ENCODE measurements at places on chromosomes 6 and 20.

GRCh38 chr20:38894091-38894847 is 31.9 kb upstream of the FAM83D start:
- DNase-seq = no peak

GRCh38 chr6:125968493-125968892 is 11.9 kb downstream of the HINT3 start:
- no peak for DNase-seq

DNA sequence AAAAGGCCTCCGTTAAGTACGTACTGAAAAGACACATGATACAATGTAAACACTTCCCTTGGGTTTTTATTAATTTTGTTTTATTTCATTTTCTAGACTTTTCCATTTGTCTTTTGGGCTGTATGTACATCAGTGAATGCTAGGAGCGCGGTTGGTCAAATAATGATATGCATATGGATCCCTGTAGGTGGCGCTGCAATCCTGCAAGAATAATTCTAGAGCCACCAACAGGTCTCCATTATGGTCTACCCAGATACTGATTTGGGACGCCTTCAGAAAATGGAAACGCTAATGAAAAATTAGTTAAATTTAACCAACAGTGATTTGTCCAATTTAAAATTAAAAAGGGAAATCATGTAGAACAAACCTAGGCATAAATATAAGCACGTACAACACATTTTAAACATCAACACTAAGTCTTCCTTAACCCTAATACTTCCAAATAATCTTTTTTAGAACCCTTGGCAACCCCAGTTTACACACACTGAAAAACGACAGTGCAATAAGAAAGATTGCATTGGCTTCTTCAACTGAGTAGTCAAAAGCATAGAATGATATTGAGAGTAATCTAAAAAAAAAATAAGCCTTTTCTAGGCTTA is 433.5 kb downstream of the RFPL4B start:
- DNase-seq = peak; percentile 57

DNA sequence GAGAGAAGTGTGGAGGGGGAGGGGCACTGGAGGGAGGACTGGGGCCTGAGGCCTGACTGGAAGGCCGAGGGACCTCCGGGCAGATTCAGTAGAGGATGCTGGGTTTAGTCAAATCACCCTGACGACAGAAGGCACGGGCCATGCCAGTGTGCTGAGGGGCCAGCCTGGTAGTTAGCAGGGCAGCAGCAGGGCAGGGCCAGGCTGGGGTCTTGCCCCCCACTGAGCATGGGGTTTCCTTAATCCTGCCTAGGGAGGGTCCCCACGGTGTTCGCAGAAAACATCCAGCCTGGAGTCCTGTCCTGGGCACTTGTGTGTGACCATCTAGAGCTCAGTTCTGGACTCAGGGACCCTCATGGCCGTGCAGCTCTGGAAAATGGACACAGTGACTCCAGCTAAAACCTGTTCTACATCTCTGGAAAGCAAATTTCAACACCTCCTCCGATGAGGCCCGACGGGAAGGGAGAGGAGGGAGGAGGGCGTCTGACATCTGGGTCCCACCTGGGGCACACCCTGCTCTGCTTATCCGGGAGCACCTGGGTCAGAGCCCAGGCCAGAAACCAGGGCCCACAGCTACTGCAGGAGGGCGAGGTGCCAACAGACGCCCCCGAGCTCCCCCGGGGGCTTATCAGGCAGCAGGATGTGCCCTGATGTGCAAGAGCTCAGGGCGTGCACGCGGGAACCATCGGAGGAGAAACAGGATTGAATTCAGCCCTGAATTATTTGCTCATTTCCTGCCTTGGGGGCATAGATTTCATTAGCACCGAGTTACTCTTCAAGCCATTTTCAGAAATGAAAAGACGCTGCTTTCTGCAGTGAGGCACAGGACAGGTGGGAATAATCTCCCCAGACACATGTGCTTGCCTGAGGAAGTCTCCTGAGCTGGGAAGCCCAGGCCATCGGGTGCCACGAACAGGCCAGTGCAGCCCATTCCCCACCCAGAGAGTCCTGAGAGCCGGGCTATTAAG is 78.0 kb upstream of the MPC1 start:
- no peak for DNase-seq

GRCh38 chr20:62161347-62161746 is 17.8 kb downstream of the SS18L1 start:
- no peak for DNase-seq

DNA sequence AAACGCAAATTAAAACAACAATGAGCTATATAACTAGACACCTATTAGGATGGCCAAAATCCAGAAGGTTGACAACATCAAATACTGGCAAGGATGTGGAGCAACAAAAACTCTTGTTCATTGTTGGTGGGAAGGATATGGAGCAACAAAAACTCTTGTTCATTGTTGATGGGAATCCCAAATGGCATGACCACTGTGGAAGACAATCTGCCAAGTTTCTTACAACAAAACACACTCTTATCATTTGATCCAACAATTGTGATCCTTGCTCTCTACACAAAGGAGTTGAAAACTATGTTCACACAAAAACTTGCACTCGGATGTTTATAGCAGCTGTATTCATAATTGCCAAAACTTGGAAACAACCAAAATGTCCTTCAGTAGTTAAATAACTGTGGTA is 61.8 kb upstream of the LAMA2 start:
- no peak for DNase-seq

GRCh38 chr6:88662653-88663174 is 300.7 kb downstream of the RNGTT start:
- no peak for DNase-seq

DNA sequence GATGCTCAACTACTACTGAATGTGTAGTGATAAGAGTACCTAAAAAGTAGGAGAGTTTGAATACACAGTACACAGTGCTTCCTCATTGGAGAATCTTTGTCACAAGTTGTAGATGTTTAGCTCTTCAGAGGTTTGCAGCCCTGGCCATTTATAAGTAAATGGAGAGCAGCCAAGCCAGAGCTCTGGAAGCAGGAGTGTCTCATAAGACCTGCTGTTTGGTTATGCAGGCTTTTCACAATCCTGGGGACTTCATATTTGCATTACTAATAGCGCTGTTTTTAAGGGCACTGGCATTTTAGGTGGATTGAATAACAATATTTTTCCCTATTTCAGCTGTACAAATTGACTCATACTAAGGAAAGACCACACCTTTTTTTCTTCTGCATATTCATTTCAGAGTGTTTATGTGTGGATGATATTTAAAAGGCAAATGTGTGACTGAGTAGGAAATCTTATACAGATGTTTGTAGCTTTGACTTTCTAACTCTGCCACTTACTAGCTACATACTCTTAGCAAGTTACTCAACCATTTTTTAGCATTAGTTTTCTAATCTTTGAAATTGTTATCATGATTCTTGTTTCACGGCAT is 730.5 kb upstream of the MAP3K7 start:
- no peak for DNase-seq

DNA sequence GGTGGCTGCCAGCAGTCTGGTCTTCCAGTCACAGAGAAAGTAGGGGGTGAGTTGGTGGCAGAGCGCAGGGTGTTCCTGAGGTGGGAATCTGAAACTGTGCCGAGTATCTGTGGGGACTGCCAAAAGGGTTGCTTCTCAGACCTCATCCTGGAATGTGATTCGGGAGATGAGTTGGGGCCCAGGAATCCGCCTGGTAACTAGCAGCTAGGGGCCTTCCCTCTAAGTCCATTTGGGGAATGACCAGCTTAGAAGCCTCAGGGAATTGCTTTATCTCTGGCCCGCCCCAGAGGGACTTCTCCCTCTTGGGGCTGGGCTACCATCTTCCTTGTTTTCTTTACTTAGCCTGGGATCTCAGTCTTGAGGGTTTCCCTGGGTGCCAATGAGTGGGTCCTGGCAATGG is 49.6 kb downstream of the MOCS1 start:
- no peak for DNase-seq

- DNase-seq = no peak
Observed at GRCh38 chr20:61719691-61720347, 345.9 kb downstream of the TAF4 start.

DNA sequence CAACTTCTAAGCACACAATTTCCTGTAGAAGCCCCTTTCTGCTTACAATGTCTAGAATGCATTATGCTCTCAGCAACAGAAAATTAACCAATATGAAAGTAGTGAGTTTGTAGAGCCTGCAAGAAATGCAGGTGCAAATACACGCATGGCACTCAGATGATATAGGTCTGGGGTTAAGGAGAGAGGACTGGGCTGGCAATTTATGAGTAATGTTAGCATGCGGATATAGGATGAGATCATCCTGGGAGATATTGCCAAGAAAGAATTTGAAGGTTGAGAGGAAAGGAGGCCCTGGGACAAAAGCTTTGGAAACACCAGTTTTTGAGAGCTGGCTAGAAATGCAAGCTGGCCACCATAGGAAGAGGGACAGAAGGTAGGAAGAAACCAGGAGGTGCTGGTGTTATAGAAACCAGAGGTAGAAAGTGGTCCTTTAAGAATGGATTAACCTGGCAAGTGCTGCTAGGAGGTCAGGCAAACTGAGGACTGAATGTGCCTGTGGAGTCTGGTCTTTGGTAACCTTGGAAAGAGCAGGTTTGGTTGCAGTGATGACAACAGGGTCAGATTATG is 183.2 kb upstream of the MYLIP start:
- no peak for DNase-seq

GRCh38 chr6:27176096-27176495 is 71.4 kb upstream of the PRSS16 start:
- DNase-seq = no peak

DNA sequence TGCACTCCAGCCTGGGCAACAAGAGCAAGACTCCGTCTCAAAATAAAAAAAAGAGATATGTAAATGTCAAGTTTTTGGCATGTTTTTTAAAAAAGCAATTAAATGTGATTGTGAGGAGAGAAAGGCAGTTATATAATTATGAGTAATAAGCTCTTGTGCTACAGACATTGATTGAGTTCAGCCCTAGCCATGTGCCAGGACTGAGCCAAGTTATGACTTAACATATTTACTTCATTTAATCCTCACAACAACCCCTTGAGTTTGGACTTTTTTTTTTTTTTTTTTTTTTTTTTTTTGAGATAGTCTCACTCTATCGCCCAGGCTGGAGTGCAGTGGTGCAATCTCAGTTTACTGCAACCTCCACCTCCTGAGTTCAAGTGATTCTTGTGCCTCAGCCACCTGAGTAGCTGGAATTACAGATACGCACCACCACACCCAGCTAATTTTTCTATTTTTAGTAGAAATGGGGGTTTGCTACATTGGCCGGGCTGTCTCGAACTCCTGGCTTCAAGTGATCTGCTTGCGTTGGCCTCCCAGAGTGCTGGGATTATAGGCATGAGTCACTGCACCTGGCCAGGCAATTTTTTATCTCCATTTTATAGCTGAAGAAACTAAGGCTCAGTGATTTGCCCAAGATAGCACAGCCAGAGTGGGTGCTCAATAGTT is 15.0 kb upstream of the CSE1L start:
- no peak for DNase-seq

GRCh38 chr6:13437218-13437996 is 50.0 kb downstream of the GFOD1 start:
- DNase-seq = no peak

DNA sequence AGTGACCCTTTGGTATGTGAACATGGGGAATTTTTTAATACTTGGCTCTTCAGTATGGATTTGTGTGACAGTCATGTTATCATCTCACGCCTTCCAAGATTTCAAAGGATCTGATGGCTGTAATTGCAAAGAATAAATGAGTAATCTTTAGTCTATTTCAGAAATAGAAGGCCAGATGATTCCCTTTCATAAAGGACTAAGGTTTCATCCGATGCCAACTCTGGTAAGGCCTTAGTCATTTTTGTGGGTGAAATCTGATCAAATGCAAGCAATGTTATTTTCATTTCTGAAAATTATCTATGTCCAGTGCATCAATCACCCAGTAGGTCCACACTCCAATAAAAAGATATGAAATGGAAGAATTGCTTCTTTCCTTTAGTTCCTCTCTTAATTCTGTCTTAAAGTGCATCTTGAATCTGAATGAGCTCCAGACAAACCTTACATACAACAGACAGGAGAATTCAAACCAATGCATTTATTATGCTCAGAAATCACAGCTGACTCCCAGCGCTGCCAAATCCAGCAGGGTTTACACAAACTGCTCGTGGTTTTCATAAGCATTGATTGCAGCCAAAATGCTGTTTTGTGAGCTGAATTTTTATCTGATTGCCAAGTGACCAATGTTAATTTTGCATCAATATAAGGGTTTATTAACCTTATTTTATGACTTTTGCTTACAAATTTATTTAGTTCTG is 565.2 kb upstream of the MARCKS start:
- DNase-seq = no peak

- DNase-seq = no peak
Observed at GRCh38 chr6:113616701-113617274, 240.4 kb upstream of the MARCKS start.

GRCh38 chr6:158002951-158003853 is 21.5 kb downstream of the SYNJ2 start:
- no peak for DNase-seq

DNA sequence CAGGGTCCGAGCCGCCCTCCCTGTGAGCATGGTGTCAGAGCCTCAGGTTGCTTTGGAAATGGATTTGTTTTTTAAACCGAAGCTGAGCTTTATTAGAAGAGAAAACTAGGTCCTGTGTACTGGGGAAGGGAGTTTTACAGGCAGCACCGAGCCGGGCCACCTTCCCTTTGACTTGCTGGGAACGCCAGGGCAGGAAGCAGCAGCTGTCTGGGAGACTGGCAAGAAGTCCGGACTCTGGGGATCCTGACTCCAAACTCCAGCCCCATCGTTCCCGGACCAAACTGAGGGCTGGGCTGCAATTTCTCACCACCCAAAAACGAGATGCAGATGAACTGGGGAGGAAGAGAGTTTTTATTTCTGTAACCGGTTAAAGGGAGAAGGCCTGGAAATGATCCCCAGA is 214.9 kb upstream of the KCNG1 start:
- no peak for DNase-seq

GRCh38 chr6:156956286-156956685 is 179.1 kb downstream of the ARID1B start:
- DNase-seq = no peak

DNA sequence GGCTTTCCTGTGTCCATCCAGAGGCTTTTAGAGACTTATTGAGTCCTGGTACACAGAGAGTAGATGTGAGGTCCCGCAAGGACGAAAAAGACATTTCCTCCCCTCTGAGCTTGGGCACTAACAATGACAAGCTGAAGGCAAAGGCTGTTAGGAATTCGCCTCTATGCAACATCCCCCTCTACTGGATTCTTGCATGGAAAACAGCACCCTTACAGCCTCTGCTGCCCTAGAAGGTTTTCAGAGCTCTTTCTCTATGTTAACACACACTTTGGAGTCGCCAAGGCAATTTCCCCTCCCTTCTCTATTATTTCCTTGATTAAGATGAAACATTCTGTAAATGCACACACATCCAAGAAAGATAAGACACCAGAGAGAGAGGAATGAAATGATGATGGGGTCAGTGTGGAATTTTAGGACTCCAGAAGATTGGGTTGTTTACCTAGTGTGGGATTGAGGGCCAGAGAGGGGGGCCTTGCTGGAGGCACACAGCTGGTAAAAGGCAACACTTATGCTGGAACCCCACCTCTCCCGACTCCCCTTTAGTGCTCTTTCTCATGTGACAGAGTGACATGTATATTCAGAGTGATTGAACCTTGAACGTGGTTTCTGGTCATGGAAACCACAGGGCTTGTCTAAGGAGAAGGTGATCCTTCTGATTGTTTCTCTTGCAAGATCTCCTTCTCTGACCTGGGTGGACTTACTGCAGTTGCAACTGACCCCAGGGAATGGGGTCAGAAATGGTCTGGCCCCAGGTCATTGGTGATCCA is 300.7 kb downstream of the CLIC5 start:
- peak; percentile 5 for DNase-seq

GRCh38 chr20:33893314-33893713 is 82.2 kb downstream of the CHMP4B start:
- no peak for DNase-seq

GRCh38 chr20:33079259-33079658 is at the start of gene BPIFB4:
BPIFB4 (plus strand) TSS chr20:33079643; CDS start chr20:33081527, 1,884 bp downstream.
- DNase-seq = no peak
